ENCODE measurements at places on chromosomes 2 and 18.

- no peak for DNase-seq
Measured at GRCh38 chr2:241848761-241849615, 9.7 kb downstream of the PDCD1 start.

GRCh38 chr2:1777781-1778180, 33.5 kb upstream of the PXDN start:
- DNase-seq = no peak

DNA sequence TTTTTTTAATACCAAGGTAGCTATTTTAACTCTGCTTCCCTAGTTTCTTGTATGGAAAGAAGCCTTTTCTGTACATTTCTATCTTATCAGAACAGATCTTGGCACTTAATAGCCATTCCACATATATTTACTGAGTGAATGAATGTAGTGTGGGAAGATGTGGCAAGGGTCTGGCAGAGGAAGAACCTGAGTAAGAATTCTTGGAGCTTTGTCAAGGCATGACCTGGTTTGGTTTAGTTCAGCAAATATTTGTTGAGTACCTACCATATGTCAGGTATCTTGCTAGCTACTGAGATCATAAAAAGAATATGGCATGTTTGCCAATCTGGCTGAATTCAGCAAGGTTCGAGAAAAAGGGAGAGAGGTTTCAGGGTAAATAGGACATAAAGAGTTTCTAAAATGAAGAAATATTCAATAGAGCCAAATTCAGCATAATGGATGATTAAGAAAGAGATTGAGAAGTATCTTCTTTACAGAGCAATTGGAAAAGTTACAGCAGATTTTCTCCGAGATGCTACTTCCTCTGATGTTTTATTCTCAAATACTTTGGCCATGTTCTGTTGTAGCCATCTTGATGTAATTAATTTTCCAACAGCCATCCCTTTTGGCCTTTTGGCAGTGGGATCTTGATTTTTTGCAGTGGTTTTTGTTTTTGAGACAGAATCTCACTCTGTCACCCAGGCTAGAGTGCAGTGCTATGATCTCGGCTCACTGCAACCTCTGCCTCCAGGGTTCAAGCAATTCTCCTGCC, 21.7 kb upstream of the MEP1B start:
- DNase-seq = no peak

DNA sequence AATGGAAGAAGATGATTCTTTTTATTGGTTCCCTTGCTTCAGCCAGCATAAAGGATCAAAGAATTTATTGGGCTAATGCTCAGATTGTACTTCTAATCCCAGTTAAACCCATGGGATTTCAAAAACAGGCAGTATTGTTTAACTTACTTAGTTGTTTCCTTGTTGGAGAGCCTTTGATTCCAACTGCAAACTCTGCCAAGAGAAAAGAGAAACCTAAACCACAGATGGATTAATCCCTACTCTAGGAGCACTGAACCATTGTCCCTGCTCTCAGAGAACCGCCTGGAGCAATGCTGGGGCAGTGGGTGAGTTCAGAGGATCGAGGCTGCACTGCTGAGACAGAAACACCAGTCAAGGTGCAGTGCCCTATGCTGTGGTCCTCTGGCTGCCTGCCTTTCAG, 44.9 kb upstream of the SIGLEC15 start:
- no peak for DNase-seq

DNA sequence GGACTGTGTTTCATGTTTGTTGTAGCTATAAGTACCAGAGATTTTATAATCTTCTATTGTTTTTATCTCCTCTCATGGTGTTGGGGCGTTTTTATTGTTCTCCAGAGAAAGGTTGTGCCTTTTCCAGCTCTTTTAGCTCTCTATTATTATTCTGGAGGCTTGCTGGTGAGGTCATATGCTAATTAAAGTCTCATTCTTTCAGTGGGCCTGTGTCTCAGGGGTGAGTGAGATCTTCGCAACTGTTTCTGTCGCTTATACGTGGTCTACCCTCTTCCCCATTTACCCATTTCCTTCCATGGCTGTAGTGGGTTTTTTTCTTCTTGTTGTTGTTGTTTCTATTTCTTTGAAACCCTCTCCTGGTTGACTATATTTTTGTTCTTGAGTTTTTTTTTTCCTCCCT, 584.9 kb downstream of the TMEM182 start:
- no peak for DNase-seq

- DNase-seq = no peak
Measured at GRCh38 chr2:143279672-143280071, 150.5 kb downstream of the ARHGAP15 start.

DNA sequence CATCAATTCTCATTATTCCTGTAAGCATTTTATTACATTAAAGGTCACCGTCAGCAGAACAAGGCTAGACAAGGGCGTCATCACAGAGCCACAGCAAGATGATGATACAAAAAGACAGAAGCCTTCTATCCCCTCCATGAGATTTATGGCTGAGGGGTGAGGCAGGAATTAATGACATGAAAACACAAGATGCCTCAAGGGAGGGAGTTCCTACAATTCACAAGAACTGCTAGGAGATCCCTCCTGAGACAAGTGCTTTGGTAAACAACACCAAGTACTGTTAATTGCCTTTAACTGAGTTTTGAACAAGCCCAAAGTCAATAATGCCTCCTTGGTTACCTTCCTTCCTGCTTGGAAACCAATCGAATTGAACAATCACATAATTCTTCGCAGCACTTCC, 14.1 kb downstream of the ADD2 start:
- no peak for DNase-seq

DNA sequence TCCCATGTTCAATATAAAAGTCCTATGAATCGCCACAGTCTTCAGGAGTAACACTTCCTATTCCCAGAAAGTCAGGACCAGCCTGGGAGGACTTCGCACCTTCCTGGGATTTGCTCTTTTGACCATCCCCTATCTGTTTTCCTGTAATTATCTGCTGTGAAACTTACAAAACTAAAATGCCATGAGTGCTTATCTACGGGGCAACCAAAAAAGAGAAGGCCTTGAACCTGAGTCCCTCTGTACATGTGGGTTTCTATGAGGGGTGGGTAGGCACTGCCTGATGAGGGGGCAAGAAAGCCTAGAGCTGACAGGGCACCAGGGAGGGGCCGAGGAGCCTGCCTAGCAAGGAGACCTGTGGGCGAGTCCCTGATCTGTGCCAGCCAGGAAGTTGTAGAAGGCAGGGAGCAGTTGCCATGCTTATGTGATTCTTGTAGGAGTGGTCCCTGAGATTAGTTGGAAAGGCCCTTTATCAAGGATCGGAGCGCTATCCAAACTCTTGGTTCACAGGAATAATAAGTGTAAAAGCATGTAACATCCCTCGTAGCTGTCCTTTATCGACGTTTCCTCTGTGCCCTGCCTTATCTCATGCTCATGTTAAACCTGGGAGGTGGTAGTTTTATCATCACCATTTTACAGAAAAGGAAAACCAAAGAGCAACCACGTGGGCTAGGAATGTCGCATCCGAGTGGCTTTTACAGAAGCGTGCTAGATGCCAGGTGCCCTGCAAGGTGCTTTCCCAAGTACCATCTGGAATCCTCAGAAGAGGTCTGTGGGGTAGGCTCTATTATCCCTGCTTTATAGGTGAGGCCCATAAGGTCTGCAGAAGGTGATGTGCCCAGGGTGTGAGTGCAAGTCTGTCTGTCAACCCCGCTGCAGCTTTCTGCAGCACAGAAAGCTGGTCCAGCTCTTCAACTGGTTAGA, 111.8 kb downstream of the B3GNT2 start:
- no peak for DNase-seq

GRCh38 chr2:172931918-172932520, 143.6 kb upstream of the MAP3K20 start:
- DNase-seq = peak; percentile 74

DNA sequence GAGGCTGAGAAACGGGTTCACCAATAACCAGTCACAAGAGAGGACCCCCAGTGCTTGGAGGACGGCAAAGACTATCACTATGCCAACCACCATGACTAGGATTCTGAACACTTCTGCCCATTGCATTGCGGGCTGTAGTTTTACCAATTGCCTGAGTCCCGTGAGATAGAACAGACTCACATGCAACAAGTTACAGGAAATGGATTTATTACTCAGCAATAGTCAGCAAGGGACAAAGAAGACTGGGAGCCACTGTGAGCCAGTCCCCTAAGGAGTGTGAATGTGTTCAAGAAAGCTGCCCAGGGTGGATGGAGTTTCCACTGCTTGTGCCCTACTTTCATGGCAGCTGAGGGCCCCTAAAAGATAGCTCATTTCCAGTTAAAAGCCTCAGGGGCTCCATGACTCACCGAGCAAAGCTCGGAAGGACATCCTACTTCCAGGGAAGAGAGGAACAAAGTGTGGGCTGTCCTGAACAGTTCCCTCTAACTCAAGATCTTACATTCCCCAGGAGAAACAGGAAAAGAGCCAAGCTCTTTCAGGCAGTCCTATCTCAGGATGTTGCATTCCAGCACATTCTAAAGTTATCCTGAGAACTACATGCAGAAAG, 54.4 kb downstream of the SLC4A3 start:
- no peak for DNase-seq

DNA sequence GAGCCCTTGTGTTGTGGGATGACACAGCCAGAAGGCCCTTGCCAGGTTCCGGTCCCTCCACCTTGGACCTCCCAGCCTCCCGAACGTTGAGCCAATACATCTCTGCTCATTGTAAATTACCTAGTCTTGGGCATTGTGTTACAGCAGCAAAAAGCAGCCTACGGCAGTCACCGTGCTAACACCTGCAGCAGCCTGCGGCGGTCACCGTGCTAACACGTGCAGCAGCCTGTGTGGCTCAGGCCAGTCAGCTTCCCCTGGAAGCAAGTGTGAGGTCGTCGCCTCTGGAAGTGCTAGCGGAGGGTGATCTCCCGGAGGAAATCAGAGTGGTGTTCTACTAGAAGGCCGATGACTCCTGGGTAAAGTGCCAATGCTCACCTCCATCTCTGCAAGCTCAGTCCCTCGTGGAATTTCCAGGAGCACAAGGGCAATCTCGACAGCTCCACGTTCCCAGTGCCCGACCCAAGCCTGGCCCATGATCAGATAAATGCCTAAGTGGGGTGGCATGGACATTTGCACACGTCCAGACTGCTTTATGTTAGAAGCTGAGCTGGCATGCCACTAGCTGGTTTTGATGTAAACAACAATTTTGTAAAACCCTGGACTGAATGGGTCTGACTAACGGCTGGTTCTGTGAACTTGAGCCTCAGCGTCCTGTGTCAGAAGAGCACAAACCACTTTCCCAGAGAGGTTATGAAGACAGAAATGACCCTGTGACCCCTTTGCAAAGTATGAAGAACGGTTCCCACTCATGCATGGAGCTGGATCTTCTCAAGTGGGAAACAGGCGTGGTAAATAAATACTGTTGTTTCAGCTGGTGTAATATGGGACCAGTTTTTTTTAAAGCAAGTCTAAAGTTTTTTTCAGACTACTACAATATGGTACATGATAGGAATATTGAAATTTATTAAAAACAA, 11.4 kb upstream of the CNDP1 start:
- no peak for DNase-seq

- no peak for DNase-seq
Measured at GRCh38 chr18:76195601-76196000, 299.4 kb downstream of the ZNF516 start.

DNA sequence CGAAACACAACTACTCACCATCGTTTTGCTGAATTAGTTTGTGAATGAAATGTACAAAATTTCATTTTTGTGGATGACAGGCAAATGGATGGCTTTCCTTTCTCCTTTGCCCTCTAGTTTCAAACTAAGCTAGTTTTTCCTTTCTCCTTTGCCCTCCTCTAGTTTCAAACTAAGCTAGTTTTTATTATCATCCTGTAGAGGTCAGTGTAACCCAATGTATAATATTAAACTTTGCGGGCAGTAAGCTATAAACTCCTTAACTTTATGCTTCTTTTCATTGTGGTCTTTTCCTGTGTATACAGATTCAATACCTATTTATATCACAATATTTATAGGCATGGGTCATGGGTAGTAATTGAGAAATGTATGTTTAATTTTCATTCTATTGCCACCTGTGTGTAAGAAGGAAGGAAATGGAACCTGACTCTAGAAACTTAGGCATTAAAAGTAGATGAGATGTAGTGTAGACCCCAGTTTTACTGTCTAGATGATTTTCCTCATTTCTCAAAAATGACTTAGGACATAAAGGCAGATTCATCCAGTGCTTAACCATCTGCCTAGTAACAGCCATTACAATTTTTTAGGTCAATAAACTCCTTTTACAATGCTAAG, 58.1 kb downstream of the MAP3K19 start:
- DNase-seq = no peak

DNA sequence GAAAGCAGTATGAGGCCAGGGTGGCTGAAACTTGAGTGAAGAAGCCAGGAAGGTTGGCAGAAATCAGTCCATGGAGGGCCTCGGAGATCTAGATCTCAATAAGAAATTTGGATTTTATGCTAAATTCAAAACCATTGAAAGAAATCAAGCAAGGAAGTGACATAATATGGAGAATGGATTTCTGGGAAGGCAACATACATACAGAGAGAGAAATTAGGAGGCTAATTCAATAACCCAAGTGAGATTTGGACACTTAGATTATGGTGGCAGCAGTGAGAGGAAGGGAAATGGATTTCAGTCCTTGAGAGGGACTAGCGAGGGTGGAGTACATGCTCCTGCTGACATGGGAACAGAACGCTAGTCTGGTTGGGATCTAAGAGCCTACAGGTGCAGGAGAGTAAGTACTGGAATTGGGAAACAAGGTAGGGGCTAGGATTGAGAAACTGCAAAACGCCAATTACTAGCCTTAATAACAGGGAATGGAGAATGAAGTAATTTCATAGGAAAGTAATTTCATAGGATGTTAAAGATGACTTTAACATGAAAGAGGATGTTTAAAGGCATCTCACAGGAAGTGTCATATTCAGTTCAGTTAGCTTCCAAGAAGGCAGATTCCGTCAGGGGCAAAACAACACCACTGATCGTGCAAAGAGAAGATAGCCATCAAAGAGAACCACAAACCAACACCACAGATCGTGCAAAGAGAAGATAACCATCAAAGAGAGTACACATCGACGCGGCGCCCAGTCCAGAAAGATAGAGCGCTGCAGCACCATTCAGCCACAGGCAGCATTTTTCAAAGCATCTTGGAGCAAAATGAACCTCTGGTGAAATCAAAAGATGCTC, 27.2 kb downstream of the CDKL4 start:
- DNase-seq = no peak

DNA sequence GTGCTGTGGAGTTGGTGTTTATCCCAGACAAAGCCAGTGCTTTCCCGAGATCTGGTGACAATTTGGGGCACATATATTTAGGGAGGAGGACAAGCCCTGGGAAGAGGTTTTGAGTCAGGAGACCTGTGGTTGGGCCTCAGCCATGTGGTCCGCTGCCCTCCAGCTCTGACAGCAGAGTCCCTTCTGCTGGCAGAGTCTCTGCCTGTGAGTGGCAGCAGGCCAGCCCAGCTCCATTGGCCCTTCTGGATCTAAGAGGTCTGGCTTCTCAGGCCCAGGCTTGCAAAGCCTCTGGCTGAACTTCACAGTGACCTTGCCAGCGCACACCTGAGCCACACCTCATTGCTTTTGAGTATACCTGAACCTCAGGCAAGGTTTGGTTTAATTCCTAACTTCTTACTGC, 115.3 kb downstream of the BCL2L11 start:
- no peak for DNase-seq

GRCh38 chr2:165469417-165469816, at the start of gene CSRNP3:
Gene CSRNP3 (plus strand): TSS chr2:165469698. CDS start chr2:165595066, 125,368 bp downstream.
- peak; percentile 60 for DNase-seq

GRCh38 chr2:107411267-107411666, 415.4 kb upstream of the RGPD4 start:
- DNase-seq = no peak

Measured in ovary (tissue), 10 donors.